Esophagus muscularis mucosa (tissue), 4 donors: ENCODE measurements at places on chromosomes 12 and 14. TPM values are rescaled to one million over a fixed set of nuclear protein-coding genes. Genes with fewer than 3 reads are reported as not detected.

GRCh38 chr12:106181401-106182114, 42.8 kb upstream of the NUAK1 start:
- no peaks in the 10 kb centered on the region for H3K27me3 ChIP-seq
- H3K4me1 ChIP-seq, result peaks cover 14% of the 10 kb centered on the region
- no peak overlapping the region for H3K27ac ChIP-seq
- no peak for DNase-seq
- H3K4me3 ChIP-seq, result no peak overlapping the region
- H3K36me3 ChIP-seq, result no peaks in the 10 kb centered on the region

DNA sequence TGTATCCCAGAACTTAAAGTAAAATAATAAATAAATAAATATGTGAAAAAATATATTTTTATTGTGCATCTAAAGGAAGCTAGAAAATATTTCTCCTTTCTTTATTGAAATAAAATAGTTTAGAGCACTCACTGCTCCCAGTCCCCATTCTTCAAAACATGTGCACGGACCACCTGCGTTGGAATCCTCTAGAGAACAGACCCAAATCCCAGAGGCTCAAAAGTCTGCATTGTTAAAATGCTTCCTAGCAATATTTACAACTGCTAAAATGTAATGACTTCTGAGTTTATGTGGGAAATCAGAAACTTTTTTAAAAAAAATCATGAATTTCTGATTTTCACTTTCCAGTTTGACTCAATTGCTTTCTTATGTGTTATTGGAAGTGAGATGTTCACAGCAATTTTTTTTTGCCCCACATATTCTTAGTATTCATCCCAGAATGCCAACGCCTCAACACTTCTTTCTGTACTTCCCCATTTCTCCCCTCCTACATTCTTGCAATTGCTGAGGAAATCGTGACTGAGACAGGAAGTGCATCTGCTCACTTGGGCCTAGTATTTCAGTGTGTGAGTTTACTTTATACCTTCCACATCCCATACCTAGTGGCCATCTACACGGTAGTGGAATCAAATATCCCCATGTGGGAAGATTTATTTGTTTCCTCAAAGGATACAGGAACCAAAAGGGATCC, 116.0 kb upstream of the FLRT2 start:
- H3K36me3 ChIP-seq, result no peaks in the 10 kb centered on the region
- no peaks in the 10 kb centered on the region for H3K27me3 ChIP-seq
- DNase-seq, result no peak

TPPP2 gene
- not detected for total RNA-seq

NAV3 gene
- total RNA-seq, result 6.3 TPM

GRCh38 chr12:6635375-6635855, 344 bp downstream of the LPAR5 start:
- H3K27ac ChIP-seq, result no peak overlapping the region
- H3K36me3 ChIP-seq, result no peaks in the 10 kb centered on the region
- no peaks in the 10 kb centered on the region for H3K27me3 ChIP-seq
- H3K4me3 ChIP-seq, result no peak overlapping the region
- DNase-seq, result no peak
- H3K4me1 ChIP-seq, result no peaks in the 10 kb centered on the region

POTEM gene
- not detected for total RNA-seq

- peak; percentile 62 for DNase-seq
- H3K36me3 ChIP-seq, result no peaks in the 10 kb centered on the region
- H3K27ac ChIP-seq, result no peak overlapping the region
Measured at GRCh38 chr14:101373690-101374295, 187.5 kb upstream of the DIO3 start.

TULP3 gene
- 35.7 TPM for total RNA-seq

- DNase-seq, result no peak
- no peak overlapping the region for H3K4me3 ChIP-seq
- H3K27me3 ChIP-seq, result no peaks in the 10 kb centered on the region
- H3K27ac ChIP-seq, result peak overlapping the region; percentile 79
Measured at GRCh38 chr14:68780358-68781160, 12.3 kb downstream of the ZFP36L1 start.

GRCh38 chr12:111841236-111841749, 735 bp upstream of the MAPKAPK5 start:
- peak overlapping the region; percentile 95 for H3K4me3 ChIP-seq
- H3K27ac ChIP-seq, result peak overlapping the region; percentile 93
- H3K36me3 ChIP-seq, result peaks cover 16% of the 10 kb centered on the region
- H3K27me3 ChIP-seq, result no peaks in the 10 kb centered on the region

DNA sequence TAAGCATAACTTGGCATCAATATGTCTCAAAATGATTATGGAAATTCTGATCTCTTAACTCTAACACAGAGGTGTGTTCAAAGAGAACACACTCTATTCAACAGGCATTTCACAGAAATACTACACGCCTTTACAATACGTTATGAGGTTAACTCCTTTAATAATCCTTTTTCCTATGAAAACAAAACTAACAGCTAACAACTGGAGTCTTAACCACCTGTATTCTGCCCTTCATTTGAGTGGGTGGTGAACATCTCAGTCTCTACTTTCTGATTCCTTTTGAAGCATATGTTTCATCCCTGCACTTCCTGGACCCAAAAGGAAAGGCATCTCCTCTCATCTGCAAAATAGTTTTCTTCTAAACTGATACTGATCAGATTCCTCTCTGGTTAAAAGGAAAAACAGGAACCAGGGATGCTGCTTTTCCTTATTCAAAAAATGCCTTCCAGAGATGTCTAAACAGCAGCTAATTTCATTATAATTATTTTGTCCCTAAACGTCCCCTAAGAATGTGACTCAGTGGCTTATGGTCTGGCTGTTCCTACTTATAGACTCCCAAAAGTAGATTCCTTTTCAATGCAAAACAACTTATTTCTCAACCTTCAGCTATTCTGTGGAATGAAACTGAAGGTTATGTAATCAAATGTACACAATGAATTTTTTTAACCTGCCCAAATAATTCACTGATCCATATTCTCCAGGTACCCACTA, 24.1 kb downstream of the ITPR2 start:
- no peak overlapping the region for H3K27ac ChIP-seq
- H3K36me3 ChIP-seq, result no peaks in the 10 kb centered on the region
- H3K27me3 ChIP-seq, result no peaks in the 10 kb centered on the region

DNA sequence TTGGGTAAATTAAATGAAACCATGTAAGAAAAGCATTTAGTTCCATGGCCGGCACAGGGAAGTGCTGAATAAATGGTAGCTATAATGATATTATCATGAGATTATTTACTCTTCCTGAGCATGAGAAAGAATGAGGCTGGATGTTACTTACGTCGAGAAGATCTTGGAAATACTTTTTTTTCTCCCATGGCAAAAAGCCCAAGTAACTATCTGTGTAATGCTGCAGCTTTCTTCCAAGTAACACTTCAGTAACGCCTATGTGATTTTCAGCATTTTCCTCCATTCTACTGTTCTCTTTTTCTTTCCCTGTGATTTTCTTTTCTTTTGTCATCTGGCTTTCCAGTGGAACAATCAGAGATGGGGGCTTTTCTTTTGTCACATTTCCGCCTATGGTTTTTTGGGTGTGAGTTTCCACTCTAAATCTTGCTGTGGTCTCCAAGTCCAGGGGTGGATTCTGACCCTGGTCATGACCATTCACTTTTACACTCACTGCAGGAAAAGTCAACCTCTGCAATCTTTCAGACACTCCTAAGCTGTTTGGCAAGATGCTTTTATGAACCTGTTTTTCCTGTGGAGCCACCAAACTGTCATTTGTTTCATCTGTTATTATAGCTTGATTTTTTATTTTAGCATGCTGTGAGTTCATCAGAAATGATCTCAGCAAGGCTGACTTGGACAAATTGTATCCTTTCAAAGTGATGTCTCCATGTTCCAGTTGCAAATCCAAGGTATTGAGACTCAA, 25.0 kb upstream of the SYCP3 start:
- H3K27me3 ChIP-seq, result no peaks in the 10 kb centered on the region
- peaks cover 9% of the 10 kb centered on the region for H3K36me3 ChIP-seq
- peaks cover 8% of the 10 kb centered on the region for H3K4me1 ChIP-seq
- no peak for DNase-seq

DNA sequence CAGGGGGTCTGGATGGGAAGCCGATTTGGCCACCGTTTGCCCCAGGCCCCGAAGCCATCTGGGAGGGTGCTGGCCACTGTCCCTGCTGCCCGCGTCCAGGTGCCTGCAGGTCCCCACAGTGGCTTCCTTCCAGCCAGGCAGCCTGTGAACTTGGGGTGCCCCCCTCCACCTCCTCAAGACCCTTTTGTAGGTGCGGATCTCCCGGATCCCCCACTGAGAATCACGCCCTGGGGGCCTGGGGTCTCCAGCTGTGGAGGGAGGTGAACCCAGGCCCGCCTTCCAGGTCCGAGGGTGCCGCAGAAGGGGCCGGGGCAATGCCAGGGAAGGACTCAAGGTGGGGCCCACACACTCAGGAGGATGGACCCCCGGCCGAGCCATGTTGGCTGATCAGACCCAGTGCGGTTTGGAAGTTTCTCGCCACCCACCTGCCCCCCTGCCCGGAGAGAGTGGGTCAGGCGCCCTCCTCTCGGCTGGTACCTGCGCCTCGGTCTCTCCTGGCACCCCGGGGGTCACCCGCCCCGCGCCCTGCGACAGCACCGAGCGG, 1.7 kb downstream of the MMP17 start:
- peak overlapping the region; percentile 53 for H3K4me3 ChIP-seq
- peak overlapping the region; percentile 69 for H3K27ac ChIP-seq
- H3K27me3 ChIP-seq, result peaks cover 91% of the 10 kb centered on the region
- DNase-seq, result no peak
- peaks cover 62% of the 10 kb centered on the region for H3K4me1 ChIP-seq
- H3K36me3 ChIP-seq, result no peaks in the 10 kb centered on the region

- peak overlapping the region; percentile 67 for H3K27ac ChIP-seq
- H3K4me3 ChIP-seq, result no peak overlapping the region
- no peaks in the 10 kb centered on the region for H3K36me3 ChIP-seq
- DNase-seq, result no peak
- peaks cover 79% of the 10 kb centered on the region for H3K4me1 ChIP-seq
- H3K27me3 ChIP-seq, result no peaks in the 10 kb centered on the region
Measured at GRCh38 chr12:2301531-2302461, 249.0 kb downstream of the CACNA1C start.

GRCh38 chr14:54919330-54919729, 16.7 kb upstream of the GCH1 start:
- H3K4me1 ChIP-seq, result no peaks in the 10 kb centered on the region
- no peak overlapping the region for H3K4me3 ChIP-seq
- H3K27ac ChIP-seq, result no peak overlapping the region
- no peaks in the 10 kb centered on the region for H3K27me3 ChIP-seq
- DNase-seq, result no peak
- H3K36me3 ChIP-seq, result no peaks in the 10 kb centered on the region

- H3K27ac ChIP-seq, result no peak overlapping the region
- H3K36me3 ChIP-seq, result no peaks in the 10 kb centered on the region
- no peak overlapping the region for H3K4me3 ChIP-seq
- H3K27me3 ChIP-seq, result no peaks in the 10 kb centered on the region
- no peaks in the 10 kb centered on the region for H3K4me1 ChIP-seq
Measured at GRCh38 chr14:84064316-84065125, 1465.4 kb upstream of the FLRT2 start.

DNA sequence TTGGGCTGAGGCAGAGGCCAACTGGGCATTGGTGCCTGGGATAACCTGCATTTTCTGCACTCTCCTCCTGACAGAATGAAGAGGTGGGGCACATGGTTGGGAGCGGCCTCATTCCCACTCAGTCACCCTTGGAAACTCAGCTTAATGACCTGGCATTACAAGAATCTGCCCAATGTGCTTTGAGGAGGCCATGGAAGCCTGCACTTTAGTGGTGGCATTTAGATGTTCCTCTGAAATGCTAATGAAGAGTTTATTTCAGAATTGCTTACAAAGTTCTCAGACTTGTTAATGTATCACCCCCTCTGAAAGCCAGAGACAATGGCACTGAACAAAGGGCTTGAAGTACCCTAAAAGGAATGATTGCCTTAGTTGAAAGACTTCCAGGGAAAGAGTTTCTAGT, 71.4 kb upstream of the PARP11 start:
- no peak overlapping the region for H3K4me3 ChIP-seq
- H3K4me1 ChIP-seq, result no peaks in the 10 kb centered on the region
- H3K27me3 ChIP-seq, result no peaks in the 10 kb centered on the region

OTOGL gene
- 2.0 TPM for total RNA-seq

DNA sequence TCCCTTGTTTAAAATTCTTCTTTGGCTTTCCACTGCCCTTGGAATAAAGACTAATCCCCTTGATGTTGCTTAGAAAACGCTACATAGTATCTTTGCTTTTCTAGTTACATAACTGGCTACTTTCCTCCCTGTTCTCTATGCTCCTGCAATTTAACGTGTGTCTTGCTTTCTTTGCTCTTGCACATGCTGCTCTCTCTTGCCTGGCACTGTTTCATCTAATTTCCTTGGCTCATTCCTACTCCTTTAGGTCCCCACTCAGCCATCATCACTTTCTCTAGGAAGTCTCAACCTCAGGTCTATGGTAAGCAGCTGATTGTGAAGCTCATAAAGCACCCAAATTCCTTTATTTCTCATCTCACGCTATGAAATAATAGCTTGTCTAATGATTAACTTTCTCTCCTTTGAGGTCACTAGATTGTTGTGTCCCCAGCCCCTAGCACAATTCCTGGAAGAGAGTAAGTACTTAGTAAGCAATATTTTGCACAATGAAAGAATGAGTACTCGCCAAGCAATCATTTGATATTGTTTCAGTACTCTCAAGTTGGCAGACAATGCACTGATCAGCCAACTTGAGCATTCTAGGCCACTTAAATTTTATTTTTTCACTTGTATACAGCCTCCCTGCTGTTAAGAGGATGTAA, 3.3 kb downstream of the ALDH6A1 start:
- DNase-seq, result no peak
- H3K36me3 ChIP-seq, result no peaks in the 10 kb centered on the region
- H3K4me3 ChIP-seq, result no peak overlapping the region

DNA sequence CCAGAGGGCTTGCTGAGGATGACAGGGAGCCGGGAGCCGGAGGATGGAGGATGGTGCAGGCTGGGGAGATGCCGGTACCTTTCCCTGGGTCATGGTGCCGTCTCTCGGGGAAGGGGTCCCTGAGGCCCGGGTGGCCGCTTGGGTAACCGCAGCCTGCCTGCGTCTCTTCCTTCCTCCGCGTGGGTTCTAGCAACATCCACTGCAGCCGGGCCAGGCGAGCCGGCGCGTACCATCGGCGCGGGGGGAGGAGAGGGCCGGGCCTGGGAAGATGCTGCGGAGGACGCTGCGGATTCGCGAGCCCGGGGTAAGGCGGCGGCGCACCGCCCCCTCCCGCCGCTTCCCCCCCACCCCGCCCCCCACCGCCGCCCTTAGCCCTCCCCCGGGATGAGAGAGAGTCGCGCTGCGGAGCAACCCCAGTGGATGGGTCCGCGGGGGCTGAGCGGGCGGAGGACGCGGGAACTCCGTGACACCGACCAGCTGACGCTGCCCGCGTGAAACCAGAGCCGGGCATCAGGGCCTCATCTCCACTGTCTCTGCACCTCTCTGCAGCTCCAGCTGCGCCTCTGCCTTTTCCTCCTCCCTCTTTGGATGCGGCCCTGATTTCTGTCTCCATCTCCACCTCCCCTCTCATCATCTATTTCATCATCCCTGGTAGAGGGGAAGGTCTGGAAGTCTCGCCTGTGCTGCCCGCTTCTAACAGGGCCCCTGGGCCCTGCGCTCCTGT, at the start of gene FAIM2:
TSS of gene FAIM2 (minus strand) at position 201 of the 724 bp plus-strand sequence. CDS start at position 93, 108 bp downstream.
- H3K27ac ChIP-seq, result peak within 1 kb of the TSS; percentile 73
- peaks cover 13% of the 10 kb centered on the region for H3K27me3 ChIP-seq
- H3K36me3 ChIP-seq, result no peaks in the 10 kb centered on the region
- peaks cover 8% of the 10 kb centered on the region for H3K4me1 ChIP-seq
- H3K4me3 ChIP-seq, result peak within 1 kb of the TSS; percentile 56
